Fibroblast of the aortic adventitia (primary cell): ENCODE measurements at places on chromosomes 5 and 9. TPM values are rescaled to one million over a fixed set of nuclear protein-coding genes. Genes with fewer than 3 reads are reported as not detected.

Gene OTULINL
- total RNA-seq: 0.33 and 1.6 TPM in 2 replicates

Gene TMEM8B
- 1.9 and 2.8 TPM in 2 replicates for total RNA-seq

Gene SNX30
- 22.0 and 24.1 TPM in 2 replicates for total RNA-seq

Gene EDIL3
- total RNA-seq: 48.1 and 248 TPM in 2 replicates

Gene FKBP15
- 10.5 and 27.7 TPM in 2 replicates for total RNA-seq

Gene C9orf153
- total RNA-seq: 0.41 and 0.45 TPM in 2 replicates

Gene FABP6
- total RNA-seq: 1.5 TPM in 1 of 2 replicates, not detected in the other

Gene LVRN
- total RNA-seq: 0.90 TPM in 1 of 2 replicates, not detected in the other

Gene GM2A
- total RNA-seq: 26.2 and 42.6 TPM in 2 replicates

Gene PPP3R2
- not detected in 2 replicates for total RNA-seq

Gene POC5
- total RNA-seq: 2.9 and 14.7 TPM in 2 replicates

Gene SPINK7
- 0.41 TPM in 1 of 2 replicates, not detected in the other for total RNA-seq

Gene SLC6A3
- total RNA-seq: not detected in 2 replicates

Gene NFIL3
- total RNA-seq: 18.8 and 21.4 TPM in 2 replicates

Gene LCN1
- total RNA-seq: not detected in 2 replicates

Gene HARS2
- 22.7 and 39.0 TPM in 2 replicates for total RNA-seq

Gene LCN6
- not detected in 2 replicates for total RNA-seq

Gene PPP1R26
- total RNA-seq: 2.8 and 5.2 TPM in 2 replicates

Gene LMX1B
- total RNA-seq: not detected in 2 replicates

Gene MEIKIN
- total RNA-seq: not detected in 2 replicates

Gene PCDHGA8
- total RNA-seq: 2.5 and 3.8 TPM in 2 replicates

Gene SPINK6
- total RNA-seq: not detected in 2 replicates

Gene PLAC8L1
- 0.98 TPM in 1 of 2 replicates, not detected in the other for total RNA-seq

Gene SLC36A2
- total RNA-seq: not detected in 2 replicates

Gene MSMP
- total RNA-seq: not detected in 2 replicates

Gene GRM6
- not detected in 2 replicates for total RNA-seq

Gene TICAM2
- total RNA-seq: 9.1 and 19.1 TPM in 2 replicates

Gene IFNE
- total RNA-seq: 4.5 and 18.3 TPM in 2 replicates

Gene CER1
- total RNA-seq: not detected in 2 replicates

Gene AGPAT2
- 6.2 and 29.0 TPM in 2 replicates for total RNA-seq

Gene TEX48
- total RNA-seq: not detected in 2 replicates

Gene MAT2B
- total RNA-seq: 31.6 and 74.7 TPM in 2 replicates

Gene KCNIP1
- total RNA-seq: not detected in 2 replicates

Gene EQTN
- not detected in 2 replicates for total RNA-seq

Gene CDX1
- 0.18 and 0.65 TPM in 2 replicates for total RNA-seq

Gene BHMT2
- total RNA-seq: 5.0 and 6.8 TPM in 2 replicates

Gene MAMDC2
- total RNA-seq: 0.45 and 2.8 TPM in 2 replicates

Gene CDH9
- total RNA-seq: 0.16 TPM in 1 of 2 replicates, not detected in the other

Gene CRHBP
- 6.4 TPM in 1 of 2 replicates, not detected in the other for total RNA-seq

Gene GABRP
- total RNA-seq: not detected in 2 replicates

Gene FOXD4L6
- total RNA-seq: not detected in 2 replicates

Gene GNA14
- total RNA-seq: 1.5 and 6.1 TPM in 2 replicates
